Articular chondrocyte of knee joint (primary cell): ENCODE measurements at places on chromosomes 12 and 14. TPM values are rescaled to one million over a fixed set of nuclear protein-coding genes. Genes with fewer than 3 reads are reported as not detected.

Gene TEX52
- total RNA-seq, result not detected in 2 replicates

Gene CRIP2
- total RNA-seq, result 72.5 and 81.2 TPM in 2 replicates

Gene MYF6
- total RNA-seq, result not detected in 2 replicates

Gene ACACB
- total RNA-seq, result 8.0 and 9.4 TPM in 2 replicates

Gene LRP1-AS
- not detected in 2 replicates for total RNA-seq

Gene PLCZ1
- total RNA-seq, result not detected in 2 replicates

Gene CHST11
- total RNA-seq, result 9.1 and 12.4 TPM in 2 replicates

Gene RD3L
- total RNA-seq, result not detected in 2 replicates

Gene PRICKLE1
- total RNA-seq, result 0.91 and 1.5 TPM in 2 replicates

Gene SCN8A
- total RNA-seq, result 41.7 and 42.1 TPM in 2 replicates

Gene ARHGEF40
- total RNA-seq, result 30.7 and 41.3 TPM in 2 replicates

Gene LMNTD1
- total RNA-seq, result 0.52 TPM in 1 of 2 replicates, not detected in the other

Gene TOMM20L
- not detected in 2 replicates for total RNA-seq

Gene UBE3B
- 40.0 and 47.7 TPM in 2 replicates for total RNA-seq

Gene CARMIL3
- 0.22 and 0.52 TPM in 2 replicates for total RNA-seq

Gene MTA1
- 36.3 and 46.3 TPM in 2 replicates for total RNA-seq

Gene SETD3
- 56.1 and 62.2 TPM in 2 replicates for total RNA-seq

Gene CLEC4C
- not detected in 2 replicates for total RNA-seq

Gene PLA2G1B
- not detected in 2 replicates for total RNA-seq

Gene HOXC4
- 2.2 and 4.6 TPM in 2 replicates for total RNA-seq

Gene CLEC9A
- total RNA-seq, result not detected in 2 replicates
